A549 treated with AZD2906 at 1 μM for 4 hours (cell line): ENCODE measurements at places on chromosomes 3 and 15. TPM values are rescaled to one million over a fixed set of nuclear protein-coding genes. Genes with fewer than 3 reads are reported as not detected.

CMTM8 gene
- 8.7 to 14.7 TPM (median 13.9 TPM) in 5 replicates for total RNA-seq

SPSB4 gene
- 0.11 to 0.28 TPM (median 0.19 TPM) in 5 replicates for total RNA-seq

DAZL gene
- not detected in 5 replicates for total RNA-seq

C2CD4A gene
- 0.11 to 0.21 TPM (median 0.14 TPM) in 5 replicates for total RNA-seq
